ENCODE measurements at places on chromosomes 6 and 20. TPM values are rescaled to one million over a fixed set of nuclear protein-coding genes. Genes with fewer than 3 reads are reported as not detected.

MAS1 gene
- polyA plus RNA-seq = 0.02 TPM

ADGRF1 gene
- 23.3 TPM for polyA plus RNA-seq

FAM50B gene
- 11.2 TPM for polyA plus RNA-seq

KCNB1 gene
- polyA plus RNA-seq = 0.24 TPM

KCNK17 gene
- polyA plus RNA-seq = 4.0 TPM

SEL1L2 gene
- polyA plus RNA-seq = not detected

GLP1R gene
- polyA plus RNA-seq = 0.07 TPM

PACSIN1 gene
- 0.08 TPM for polyA plus RNA-seq

PRSS35 gene
- 0.14 TPM for polyA plus RNA-seq

SNAP91 gene
- polyA plus RNA-seq = 0.02 TPM

SDCBP2 gene
- polyA plus RNA-seq = 14.2 TPM

BIRC7 gene
- polyA plus RNA-seq = 0.57 TPM

Data from lung (tissue), 17 donors.